ENCODE measurements at places on chromosomes 3 and 15. TPM values are rescaled to one million over a fixed set of nuclear protein-coding genes. Genes with fewer than 3 reads are reported as not detected.

GRCh38 chr15:48498828-48499227 lies 146.7 kb downstream of the FBN1 start:
- H3K4me1 ChIP-seq: no peaks in the 10 kb centered on the region
- H3K27me3 ChIP-seq: no peaks in the 10 kb centered on the region
- H3K27ac ChIP-seq: no peak overlapping the region
- H3K36me3 ChIP-seq: no peaks in the 10 kb centered on the region
- H3K4me3 ChIP-seq: no peak overlapping the region

The FSD2 gene
- not detected for total RNA-seq

The CHRFAM7A gene
- 7.4 TPM for total RNA-seq

The CATSPER2 gene
- 3.6 TPM for total RNA-seq

The CD80 gene
- not detected for total RNA-seq

The TERC gene
- total RNA-seq: 47.0 TPM

The SPINK8 gene
- not detected for total RNA-seq
